BJ (cell line): ENCODE measurements at places on chromosomes 3 and 15.

- no peak for DNase-seq
These were observed 922 bp downstream of the IL17RC start for GRCh38 chr3:9917820-9918219.

DNA sequence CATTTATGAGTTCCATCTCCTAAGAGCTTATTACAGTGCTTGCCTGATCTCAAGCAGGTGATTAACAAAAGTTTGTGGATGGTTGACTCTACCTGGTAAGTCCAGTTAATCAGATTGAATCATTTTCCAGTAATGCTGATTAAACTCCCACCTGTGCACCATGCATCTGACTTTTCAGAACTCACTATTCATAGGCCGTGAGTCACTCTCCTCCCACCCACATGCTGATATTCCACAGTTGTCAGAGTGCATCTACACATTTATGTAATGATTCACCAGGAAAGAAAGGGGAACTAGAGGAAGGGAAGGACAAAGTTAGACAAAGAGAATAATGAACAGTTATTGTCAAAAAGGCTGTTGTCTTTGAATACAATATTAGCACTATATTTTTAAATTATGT lies 106.2 kb upstream of the UBE3A start:
- no peak for DNase-seq

- DNase-seq: no peak
These were observed 394.9 kb downstream of the LSAMP start for GRCh38 chr3:116050311-116050915.

- no peak for DNase-seq
These were observed 28.7 kb downstream of the ATP1B3 start for GRCh38 chr3:141905129-141905528.

GRCh38 chr3:116663161-116664110 lies 46.1 kb upstream of the TUSC7 start:
- DNase-seq: no peak

GRCh38 chr15:36039996-36040572 lies 494.1 kb upstream of the DPH6 start:
- no peak for DNase-seq

- no peak for DNase-seq
These were observed 302.5 kb upstream of the ATP11B start for GRCh38 chr3:182490596-182491491.

GRCh38 chr15:62752657-62753517 lies 289.7 kb upstream of the TPM1 start:
- DNase-seq: no peak

DNA sequence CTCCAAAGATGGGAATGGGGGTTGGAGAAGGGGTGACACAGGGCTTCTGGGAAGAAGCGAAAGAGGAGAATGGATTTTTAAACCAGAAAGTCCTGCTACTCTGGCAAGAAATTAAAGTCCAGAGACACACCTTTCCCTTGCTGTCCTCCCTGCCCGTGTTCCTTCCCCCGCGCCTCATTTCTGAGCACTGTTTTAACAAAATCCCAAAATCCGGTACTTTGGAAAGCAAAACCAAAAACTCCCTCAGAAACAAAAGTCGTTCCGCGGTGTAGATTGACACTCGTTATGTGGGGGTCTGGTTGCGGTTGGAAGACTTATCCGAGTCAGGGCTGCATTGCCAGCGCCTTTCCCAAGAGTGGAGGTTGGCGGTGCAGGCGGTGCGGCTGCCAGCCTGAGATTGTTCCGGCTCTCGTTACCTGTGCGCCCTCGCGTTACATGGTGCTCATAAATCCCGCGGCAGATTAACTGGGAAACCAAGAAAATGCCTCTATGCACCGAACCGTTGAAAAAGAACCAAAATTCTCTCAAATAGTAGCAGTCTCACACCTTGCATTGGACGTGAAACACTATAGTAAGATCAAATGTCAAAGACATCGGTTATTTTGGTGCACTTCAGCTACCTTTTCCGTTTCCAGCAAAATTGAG lies 217.7 kb downstream of the MEIS2 start:
- DNase-seq: no peak

DNA sequence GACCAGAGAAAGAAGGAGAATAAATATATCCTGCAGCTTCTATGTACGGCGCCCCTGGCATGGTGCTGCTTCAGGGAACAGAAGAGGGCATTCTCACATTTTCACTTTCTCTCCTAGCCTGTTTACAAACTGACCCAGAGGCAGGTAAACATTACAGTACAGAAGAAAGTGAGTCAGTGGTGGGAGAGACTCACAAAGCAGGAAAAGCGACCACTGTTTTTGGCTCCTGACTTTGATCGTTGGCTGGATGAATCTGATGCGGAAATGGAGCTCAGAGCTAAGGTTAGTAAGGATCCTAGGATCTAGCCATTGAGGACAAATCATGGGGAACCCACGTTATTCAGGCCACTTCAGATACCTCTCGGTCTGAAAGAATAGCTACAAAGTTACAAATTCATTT lies 26.4 kb downstream of the HACD3 start:
- DNase-seq: no peak

GRCh38 chr15:68503791-68504680 lies 72.1 kb upstream of the ITGA11 start:
- DNase-seq: no peak

DNA sequence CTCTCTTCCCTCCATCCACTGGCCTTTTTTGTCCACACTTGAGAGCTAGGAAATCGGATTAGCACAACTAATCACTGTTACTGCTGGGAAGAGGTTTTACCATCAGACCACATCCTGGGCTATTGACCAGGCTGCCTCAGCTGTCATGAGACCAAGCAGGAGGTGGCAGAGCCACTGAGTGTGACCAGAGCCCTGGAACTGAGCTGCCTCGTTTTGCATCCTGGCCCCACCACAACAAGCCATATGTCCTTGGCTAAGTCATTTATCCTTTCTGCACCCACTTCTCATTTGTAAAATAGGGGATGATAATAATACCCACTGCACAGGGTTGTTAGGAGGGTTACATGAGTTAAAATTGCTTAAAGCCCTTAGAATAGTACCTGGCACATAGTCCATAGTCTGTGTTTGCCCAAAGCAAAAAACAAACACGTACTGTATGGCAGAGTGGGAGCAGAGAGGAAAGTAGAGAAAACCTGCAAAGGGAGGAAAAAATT lies 34.1 kb downstream of the TMEM158 start:
- no peak for DNase-seq
